ENCODE measurements at places on chromosomes 16 and 17.

GRCh38 chr16:25580041-25580440 lies 111.7 kb upstream of the HS3ST4 start:
- DNase-seq = no peak

- DNase-seq = no peak
These were observed 24.4 kb downstream of the NAA60 start for GRCh38 chr16:3467921-3468320.

GRCh38 chr17:63997341-63998048 lies 656 bp upstream of the PRR29 start:
- no peak for DNase-seq

- DNase-seq = no peak
These were observed 4.0 kb downstream of the TAC4 start for GRCh38 chr17:49843774-49844350.

- DNase-seq = no peak
These were observed 168.5 kb downstream of the NPIPB11 start for GRCh38 chr16:29237971-29238370.

GRCh38 chr17:82298538-82299421 lies 18.6 kb downstream of the CD7 start:
- DNase-seq = no peak

DNA sequence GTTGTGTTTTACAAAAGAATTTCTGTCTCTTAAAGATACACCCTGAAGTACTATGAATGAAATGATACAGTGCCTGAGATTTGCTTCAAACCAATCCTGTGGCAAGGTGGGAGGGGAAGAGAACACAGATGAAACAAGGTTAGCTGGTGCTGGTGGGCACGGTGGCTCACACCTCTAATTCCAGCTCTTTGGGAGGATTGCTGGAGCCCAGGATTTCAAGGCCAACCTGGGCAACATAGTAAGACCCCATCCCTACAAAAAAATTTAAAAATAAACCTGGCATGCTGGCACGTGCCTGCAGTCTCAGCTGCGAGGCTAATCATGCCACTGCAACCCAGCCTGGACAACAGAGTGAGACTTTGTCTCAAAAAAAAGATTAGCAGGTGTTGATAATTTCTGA lies 67.3 kb upstream of the FA2H start:
- no peak for DNase-seq

- DNase-seq = no peak
These were observed 32.3 kb downstream of the PRMT7 start for GRCh38 chr16:68343137-68343536.

DNA sequence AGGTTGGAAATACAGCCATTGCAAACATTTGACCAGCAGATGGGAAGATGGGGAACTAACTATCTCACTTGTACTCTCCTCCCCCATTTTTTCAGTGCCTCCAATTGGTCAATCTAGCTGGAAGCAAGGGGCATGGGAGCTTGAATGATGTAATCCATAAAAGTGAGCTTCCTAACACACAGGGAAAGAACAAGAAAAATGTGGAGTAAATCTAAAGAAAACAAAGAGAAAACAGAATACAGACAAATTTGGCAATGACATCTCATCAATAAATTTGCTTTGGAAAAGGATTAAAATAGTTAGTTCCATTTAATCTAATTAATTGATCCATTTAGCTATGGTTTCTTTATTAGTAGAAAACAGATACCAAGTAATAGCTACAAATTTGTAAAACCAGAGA lies 592.6 kb upstream of the SOX9 start:
- no peak for DNase-seq

DNA sequence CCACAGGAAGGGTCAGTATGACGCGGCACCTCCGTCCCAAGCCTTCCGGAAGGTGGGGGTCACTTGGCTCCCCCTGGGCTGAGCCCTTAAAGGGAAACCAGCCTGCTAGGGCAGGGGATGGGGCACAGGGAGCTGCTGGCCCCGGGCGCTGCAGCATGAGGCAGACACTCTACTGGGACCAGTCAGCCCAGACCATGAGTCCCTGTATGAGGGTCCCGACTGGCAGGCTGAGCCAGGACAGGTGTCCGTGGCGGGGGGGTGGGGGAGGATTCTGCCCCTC lies 43.4 kb upstream of the ZC3H18 start:
- DNase-seq = no peak

DNA sequence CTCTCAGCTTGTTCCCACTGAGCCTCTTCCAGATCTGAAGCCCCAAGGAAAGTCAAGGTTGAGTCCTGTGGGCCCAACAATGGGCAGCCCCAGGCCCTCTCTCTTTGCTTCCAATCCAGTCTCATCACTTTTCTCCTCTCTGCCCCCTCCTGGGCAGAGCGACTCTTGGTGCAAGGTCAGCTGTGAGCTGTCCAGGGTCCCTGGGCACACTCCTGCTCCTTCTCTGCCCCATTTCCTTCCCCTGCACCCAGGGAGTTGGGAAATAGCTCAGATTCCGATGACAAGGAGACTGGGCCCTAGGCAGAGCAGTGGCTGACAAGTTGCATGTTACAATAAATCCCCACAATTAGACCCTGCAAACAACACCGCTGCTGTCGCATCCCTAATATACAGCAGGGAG lies 16.1 kb upstream of the CRHR1 start:
- no peak for DNase-seq

DNA sequence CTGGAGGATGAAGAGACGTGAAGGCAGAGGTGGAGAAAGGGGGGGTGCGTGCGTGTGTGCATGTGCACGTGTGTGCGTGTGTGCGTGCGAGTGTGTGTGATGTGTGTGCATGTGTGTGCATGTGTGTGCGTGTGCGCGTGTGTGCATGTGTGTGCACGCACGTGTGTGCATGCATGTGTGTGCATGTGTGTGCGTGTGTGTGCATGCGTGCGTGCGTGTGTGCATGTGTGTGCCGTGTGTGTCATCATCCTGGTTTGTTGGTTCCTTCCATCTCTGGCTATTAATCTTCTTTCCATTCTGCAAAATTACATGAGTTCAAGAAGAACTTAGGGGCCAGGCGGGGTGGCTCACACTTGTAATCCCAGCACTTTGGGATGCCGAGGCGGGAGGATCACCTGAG lies 17.0 kb upstream of the RPL38 start:
- DNase-seq = no peak

GRCh38 chr17:17531156-17531555 lies 35.0 kb upstream of the RASD1 start:
- DNase-seq = no peak

GRCh38 chr16:70159355-70160348 lies 13.9 kb upstream of the CLEC18C start:
- DNase-seq = no peak

- no peak for DNase-seq
These were observed 85.2 kb upstream of the NKD1 start for GRCh38 chr16:50462793-50463507.

GRCh38 chr17:40290629-40291280 lies 3.1 kb downstream of the CDC6 start:
- peak; percentile 41 for DNase-seq

- no peak for DNase-seq
These were observed 38.4 kb downstream of the SOX9 start for GRCh38 chr17:72158895-72159885.

DNA sequence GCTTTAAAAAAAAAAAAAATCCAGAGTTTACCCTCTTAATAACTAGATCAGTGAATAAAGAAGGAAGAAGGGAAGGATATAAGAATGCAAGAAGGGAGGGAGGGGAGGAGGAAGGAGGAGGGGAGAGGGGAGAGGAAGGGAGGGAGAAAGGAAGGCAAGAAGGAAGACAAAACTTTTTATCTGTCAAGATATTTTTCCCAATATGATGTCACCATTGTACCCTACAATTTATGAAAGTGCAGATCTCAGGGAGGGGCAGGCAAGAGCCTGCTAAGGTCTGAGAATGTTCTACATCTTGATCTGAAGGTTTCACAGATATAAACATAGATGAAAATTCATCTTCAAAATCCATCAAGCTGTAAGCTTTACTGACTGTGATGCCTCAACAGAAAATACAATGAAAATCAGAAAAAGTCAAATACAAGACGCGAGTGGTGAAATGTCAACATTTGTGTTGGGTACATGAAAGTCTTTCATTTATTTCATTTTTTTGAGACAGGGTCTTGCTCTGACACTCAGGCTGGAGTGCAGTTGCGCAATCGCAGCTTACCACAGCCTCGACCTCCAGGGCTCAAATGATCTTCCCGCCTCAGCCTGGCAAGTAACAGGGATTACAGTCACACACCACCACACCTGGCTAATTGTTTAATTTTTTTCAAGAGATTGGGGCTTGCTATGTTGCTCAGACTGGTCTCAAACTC lies 57.1 kb upstream of the EMP2 start:
- DNase-seq = no peak

DNA sequence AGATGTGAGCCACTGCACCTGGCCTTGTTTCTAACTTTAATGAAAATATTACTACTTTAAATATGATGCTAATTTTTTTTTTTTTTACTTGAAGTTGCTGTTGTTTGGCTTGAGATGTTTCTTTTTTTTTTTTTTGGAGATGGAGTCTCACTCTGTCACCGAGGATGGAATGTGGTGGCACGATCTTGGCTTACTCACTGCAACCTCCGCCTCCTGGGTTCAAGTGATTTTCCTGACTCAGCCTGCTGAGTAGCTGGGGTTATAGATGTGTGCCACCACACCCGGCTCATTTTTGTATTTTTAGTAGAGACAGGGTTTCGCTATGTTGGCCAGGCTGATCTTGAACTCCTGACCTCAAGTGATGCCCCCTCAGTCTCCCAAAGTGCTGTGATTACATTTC lies 23.6 kb downstream of the IGSF6 start:
- no peak for DNase-seq

DNA sequence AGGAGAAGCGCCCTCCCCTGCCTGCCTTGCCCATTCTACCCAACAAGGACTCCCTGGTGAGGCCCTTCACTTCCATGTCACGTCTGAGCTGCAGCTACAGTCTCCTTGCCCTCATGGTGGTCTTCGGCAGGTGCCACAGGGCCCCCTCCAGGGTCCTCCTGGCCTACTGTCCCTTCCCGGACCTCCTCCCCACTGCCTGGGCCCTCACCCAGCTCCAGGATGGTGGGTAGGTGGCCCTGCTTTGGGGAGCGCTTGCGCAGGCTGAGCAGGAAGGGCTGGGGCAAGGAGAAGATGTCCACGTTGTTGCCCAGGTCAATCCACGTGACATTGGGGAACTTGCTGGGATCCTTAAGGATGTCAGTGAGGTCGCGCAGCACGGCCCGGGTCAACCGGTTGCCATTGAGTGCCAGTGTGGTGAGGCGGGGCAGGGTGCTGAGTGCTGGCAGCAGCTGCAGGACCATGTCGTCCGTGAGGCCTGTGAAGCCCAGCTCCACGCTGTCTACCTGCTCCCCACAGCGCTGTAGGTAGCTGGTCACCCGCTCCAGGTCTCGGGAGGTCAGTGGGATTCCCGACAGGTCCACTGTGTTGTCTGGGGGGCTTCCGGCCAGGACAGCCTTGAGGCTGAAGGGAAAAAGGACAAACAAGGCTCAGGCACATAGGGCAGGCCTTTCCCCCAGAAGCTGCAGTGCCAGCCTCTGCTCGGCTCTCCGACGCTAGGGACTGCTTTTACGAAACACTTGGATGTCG lies 28.3 kb downstream of the TRPV2 start:
- no peak for DNase-seq

- DNase-seq = no peak
These were observed 60.6 kb upstream of the CMIP start for GRCh38 chr16:81384006-81384405.

DNA sequence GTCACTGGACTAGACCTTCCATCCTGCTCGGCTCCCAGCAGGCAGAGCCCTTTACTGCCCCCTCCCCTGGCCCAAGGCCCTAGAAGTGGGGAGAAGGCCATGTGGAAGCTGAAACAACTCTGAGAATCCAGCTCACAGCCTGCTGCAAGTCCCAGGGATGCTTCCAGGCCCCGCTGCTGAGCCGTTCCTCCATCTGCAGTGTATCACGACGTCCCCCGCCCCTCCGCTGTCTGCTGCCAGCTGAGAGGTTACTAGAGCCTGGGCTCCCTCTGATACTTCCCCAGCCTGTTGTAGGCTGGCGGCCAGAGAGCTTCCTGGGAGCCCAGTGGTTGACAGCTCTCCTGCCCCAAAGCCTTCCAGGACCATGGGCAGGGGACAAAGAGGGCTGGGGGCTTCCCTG lies 118.2 kb downstream of the MGAT5B start:
- no peak for DNase-seq

All from NCI-H1092 treated with DMSO at 0.1 percent for 48 hours (cell line).